Aorta (tissue), 5 donors: ENCODE measurements at places on chromosomes 12 and 14.

GRCh38 chr14:21078287-21078686 is 8.2 kb downstream of the ARHGEF40 start:
- DNase-seq, result no peak

DNA sequence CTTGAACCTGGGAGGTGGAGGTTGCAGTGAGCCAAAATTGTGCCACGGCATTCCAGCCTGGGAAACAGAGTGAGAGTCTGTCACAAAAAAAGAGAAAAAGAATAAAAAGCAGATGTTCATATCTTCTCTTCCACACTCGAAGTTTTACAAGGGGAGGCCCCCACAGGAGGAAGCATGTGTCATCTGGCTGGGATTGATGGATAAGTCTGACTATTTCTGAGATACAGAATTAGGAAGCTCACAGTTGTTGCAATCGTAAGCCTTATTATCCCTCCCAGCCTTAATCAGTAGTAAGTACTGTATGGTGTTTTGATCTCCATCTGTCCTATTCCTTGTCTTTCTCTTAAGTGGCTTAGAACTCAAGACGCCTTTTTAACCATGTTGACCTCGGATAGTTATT is 31.9 kb upstream of the RASSF8 start:
- DNase-seq, result no peak

DNA sequence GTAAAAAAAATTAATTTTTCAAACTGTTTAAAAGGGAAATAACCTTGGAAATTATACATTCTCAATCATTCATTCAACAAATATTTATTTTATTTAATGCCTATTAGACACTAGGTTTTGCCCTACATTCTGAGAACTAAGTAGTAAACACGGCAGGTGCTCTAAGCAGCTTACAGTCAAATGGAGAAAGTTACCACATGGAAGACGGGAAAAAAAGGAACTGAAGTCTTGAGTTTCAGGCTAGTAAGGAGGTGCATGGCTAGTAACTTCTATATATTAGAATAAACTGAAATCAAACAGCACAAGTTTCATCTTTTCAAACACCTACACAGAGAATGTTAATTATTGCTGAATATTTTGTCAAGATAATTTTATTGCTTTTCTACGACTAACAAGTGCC is 52.9 kb downstream of the C12orf42 start:
- no peak for DNase-seq

DNA sequence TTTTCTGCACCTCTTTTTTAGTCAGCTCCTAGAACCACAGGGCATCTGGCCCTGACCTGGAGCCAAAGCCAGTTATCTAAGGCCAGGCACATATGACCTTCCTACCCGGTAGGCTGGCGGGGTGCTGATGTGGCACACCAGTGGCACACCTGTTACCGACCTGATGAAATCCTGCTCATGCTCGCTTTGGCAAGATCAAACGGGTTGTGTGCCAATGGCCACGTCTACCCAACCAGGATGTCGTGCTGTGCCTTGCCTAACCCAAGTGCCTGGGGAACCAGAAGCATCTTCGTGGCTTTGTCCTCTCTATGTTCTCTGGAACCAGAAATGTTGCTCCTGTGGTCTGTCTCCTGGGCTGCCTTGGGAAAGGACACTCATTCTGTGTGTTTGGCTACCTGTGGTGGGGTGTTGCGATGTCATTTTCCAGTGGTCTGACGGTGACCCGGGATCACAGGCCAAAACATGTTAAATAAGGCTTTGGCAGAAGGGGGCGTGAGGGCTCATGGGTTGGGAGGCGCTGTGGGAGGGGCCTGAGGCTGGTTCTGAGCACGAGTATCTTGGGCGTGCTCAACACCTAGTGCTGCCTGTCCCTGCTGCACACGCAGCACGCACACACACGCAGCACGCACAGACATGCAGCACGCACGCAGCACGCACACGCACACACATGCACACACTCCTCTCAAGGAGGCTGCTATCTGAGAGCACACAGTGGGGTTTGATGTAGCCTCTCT is 27.9 kb downstream of the CCNK start:
- DNase-seq, result no peak

DNA sequence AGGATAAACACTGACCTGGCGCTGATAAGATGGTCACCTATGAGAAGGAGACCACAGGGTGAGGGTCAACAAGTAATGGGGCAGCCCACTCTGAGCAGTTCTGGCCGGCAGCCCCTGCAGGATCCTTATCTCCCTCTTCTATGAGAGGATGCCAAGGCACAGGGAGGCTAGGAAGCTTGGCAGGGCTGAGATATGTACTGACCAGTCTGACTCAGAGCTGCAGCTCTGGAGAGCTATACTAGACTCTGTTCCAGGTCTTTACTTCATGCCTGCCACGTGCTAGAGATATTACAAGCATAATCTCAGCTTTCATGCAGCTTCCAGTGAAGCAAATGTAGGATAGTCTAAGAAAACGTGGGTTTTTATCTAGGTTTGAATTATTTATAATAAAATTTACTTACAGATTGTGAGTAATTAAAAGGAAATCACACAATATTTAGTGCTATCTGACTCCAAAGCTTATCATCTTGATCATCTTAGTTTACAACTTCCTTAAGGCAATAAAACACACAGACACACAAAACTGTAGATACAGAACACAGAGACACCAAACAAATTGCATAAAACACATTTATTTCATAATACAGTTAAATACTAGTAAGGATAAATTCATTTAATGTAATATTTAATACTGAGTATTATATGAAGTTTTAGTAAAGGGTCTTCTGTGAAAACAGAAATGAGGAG is 32.3 kb downstream of the GIT2 start:
- no peak for DNase-seq
